ENCODE measurements at places on chromosomes 12 and 14. TPM values are rescaled to one million over a fixed set of nuclear protein-coding genes. Genes with fewer than 3 reads are reported as not detected.

DNA sequence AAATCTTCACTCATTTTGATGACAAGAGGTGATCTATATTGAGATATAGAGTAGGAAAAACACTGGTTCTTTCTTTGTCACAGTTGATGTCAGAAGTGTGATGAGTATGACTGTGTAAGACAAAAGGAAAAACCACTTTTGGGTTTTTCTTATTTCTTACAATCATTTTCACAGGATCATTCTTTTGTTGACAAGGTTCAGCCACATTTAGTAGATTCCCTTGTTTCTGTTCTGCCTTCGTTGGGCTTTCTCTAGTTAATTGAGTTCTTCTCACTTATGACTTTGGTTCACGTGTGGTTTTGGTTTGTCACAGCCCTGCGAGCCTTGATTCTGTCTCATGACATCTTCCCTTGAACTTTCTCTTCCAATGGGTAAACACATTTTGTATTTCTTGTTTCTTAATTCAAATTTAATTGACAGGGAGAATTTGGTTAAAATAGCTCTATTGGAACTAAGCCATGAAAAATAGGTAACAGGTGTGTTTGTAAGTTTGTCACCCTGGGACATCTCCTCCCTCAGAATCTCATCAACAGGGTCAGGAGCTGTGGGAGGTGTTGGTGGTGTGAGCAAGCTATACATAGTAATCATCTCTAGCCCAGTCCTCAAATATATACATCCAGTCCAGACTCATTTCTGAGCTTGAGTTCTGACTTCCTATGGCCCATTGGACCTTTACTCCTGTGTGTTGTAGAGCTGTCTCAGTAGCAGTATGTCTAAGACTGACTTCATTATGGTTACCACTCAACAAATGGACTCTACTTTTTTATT is 255.3 kb downstream of the BMP4 start:
- DNase-seq: no peak

DNA sequence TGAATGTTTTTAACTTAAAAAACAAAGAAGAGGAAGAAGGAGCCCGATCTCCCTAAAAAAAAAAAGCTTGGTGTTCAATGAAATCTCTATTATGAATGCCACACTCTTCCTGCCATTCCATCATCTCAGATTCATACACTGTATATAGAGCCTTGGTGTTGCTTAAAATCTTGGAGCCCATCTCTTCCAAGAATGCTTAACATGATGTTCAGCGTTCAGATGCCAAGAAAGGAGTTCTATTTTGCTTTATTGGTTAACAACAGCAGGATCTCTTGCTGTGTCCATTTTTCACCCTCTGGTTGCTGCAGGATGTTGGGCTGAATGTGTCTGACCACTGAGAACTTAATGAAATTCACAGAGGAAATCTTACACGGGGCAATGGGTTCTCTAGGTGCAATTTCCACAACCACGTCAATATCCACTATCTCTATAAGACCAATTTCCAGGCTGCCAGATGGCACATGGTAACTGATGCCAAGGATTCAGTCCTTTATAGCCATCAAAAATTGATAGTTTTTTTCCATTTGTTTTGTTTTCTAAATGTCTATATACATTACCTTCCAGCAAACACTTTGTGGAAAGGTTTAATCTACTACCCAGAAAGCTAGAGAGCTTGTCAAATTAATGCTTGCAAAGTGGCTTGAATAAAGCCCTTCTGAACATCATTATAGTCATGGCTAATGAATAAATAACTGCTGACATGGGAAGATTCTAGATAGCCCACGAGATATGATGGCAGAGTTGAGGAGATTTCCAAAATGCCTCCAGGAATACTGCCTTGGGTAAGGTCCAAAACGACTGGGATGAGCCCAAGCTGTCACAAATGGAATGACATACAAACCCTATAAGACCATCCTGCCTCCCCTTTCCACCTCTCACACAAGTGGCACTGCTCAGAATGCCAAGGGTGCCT is 26.5 kb downstream of the RERG start:
- no peak for DNase-seq

Gene CLEC4E
- total RNA-seq: 3.1 TPM

GRCh38 chr12:48183876-48184548 is 568 bp downstream of the CCDC184 start:
- DNase-seq: no peak

Gene CACNA2D4
- total RNA-seq: 1.4 TPM

DNA sequence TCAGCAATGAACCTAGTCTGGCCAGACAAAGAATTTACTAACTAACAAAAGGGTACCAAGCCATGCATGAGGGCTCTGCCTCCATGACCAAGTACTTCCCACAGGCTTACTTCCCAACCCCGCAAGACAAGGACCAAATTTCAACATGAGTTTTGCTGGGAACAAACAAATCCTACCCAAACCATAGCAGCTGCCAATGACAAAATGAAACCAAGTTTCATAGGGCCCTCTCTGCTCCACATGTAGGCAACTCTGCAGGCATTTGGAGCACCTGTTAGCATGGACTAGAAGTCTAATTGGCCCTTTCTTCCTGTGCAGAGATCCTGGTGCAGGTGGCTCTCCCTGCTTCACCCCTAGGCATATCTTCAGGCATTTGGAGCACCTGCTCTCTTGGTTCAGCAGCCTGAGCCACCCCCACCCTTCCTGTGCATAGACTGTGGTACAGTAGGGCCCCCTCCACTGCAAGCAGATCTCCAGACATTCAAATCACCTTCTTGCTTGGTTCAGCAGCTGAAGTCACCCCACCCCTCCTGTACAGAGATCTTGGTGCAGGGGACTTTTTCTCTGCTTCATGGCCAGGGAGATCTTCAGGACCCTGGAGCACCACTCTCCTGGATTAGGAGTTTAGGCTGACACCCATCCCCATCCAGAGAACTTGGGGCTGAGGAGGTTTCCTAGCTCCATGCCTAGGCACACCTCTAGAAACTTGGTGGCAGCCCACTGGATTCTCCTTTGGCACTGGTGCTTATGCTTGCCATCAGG is 308.7 kb downstream of the RPAP3 start:
- no peak for DNase-seq

Gene WIF1
- not detected for total RNA-seq

DNA sequence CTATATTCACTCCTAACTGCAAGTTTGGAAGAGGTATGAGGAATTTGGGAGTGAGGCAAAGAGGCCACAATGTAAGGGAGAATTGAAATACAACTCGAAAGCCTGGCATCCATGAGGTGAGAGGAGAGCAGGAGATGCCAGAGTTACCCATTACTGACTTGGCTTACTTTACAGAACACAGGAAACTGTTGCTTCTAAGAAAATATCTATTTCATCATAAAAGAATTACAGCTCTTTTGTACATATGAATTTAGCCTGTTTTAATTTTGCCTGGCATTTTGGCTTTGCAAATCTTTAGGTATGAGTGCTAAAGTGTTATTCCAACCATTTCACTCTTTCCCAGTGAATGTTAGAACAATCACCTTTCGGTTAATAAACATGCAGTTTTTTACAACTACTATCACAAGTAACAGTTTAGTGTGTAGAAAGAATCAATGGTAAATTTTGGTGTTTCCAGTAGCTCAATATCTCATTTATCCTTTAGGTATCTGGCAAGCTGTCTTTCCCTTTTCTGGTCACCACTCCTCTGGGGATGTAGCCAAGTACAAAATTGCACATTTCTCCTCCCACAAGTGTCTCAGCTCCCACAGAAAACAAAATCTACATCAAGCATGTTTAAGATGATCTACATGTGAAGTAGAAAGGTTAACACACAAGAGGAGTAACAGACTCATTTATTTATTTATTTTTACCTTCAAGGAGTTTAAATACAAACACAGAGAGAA is 196.6 kb upstream of the DCN start:
- DNase-seq: no peak

DNA sequence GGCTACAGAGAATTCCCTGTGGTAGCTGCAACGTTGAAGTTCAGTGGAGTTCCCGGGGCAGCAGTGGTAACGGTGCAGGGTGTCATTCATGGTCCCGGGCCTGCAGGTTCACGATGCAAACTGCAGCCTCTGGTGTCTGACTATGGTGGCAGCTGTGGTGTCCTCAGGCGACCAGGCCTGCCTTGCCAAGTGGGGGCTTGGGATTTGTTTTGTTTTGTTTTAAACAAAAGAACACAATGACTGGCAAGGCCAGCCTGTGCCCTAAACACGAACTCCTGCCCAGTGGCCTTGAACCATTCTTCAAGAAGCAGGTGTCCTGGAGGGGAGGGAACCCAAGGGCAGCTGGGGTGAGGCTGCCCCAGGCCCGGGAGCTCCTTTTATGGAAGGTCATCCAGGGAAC is 48.5 kb downstream of the LRRC74A start:
- no peak for DNase-seq

Gene HHIPL1
- total RNA-seq: 0.49 TPM

DNA sequence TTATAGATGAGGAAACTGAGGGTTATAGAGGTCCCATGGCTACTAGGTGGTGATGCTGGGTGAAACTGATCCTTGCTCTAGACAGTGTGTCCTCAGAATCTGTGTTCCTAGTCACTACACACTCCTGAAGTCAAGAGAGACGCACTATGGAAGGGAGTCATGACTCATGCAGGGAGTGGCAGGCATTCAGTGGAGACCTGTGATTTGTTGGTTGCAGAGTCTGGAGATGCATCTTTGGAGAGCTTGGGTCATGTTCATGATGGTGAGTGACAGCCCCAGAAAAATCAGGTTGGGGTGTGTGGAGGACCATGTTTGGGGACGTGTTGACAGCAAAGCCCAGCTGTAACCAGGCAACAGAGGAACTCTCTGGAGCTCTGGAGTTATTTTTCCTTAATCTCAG is 38.0 kb upstream of the FBXO21 start:
- DNase-seq: no peak
